ENCODE measurements at places on chromosomes 4 and X.

GRCh38 chrX:12978205-12979025 is 3.5 kb downstream of the TMSB4X start:
- DNase-seq, result peak; percentile 93

DNA sequence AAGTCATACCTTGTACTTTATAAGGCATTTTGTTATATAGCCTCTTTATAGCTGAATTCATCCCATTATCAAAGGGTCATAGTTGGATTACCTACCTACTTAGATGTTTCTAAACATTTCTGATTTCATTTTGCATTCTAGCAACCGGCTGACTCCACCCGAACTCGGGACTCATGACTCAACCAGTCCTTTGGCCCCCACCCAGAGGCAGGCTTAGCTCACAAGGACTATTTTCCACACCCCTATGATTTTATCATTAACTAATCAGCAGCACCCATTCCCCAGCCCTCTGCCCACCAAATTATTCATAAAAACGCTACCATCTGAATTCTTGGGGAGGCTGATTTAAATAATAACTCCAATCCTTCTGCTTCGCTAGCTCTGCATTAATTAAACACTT is 79.9 kb upstream of the EGFL6 start:
- peak; percentile 47 for DNase-seq

DNA sequence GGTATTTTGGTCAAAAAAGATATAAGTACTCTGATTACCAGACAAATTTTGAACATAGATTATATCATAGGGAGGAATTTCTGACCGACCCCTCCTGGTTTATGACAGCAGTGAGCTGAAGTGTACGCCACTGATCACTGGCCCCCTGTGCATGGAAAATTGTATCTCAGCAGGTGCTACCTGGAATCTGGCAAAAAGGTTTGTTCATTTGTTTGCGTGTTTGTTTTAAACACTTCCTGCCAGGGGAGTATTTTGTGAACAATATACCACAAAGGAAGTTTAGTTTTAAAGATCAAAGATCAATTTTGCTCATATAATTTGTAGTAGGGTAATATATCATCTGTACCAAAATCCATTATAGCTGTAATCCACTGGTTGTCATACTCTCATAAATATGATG is 219.7 kb upstream of the TENM3 start:
- no peak for DNase-seq

DNA sequence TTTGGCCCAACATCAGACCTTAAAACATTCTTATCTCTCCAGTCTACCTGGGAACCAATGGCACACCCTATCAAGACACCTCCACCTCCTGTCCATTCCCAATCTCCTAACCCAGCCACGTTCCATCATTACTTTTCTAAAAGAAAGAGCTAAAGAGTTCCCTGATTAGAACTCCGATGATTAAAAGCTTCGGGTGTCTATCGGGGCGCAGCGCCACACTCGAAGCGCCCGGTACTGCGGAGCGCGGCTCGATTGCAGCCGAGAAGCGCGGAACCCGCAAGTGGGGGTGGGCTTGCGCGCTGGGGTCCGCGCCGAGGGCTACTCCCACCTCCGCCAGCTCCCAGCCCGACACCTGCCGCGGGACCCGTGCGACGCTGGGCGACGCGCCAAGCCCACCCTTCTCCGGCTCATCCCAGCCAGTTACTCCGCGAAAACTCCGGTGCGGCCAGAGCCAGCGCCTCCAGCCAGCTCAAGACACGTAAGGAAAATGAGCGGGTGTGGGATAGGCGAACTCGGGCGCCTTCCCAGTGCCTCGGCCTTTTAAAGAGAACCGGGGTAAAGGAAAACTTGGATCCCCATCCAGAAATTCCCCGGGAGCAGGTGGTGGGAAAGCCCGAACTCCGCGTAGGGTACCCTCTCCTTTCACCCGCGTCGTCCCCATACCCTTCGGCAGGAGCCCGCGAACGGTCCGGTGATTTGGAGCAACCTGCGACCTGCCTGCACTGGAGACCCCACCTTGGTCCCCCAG is 593 bp downstream of the NPY1R start:
- peak; percentile 23 for DNase-seq

- DNase-seq, result no peak
These were observed 26.7 kb upstream of the PDE5A start for GRCh38 chr4:119655111-119655837.

DNA sequence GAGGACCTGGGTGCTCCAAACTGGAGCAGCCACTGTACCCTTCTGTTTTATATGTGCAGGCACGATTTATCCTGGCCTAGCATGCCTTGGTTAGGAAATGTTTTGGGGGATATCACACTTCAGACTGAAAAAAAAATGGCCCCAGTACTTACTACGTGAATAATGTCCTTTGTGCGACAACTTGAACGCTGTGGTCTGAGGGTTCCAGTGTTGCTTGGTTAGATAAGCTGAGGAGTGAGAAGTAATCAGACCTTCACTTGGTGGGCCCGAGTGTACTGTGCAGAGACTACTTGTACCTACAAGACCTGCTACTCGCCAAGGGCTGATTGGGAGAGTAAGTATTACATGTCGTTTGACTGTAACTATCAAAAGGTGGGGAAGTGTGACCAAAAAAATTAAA is 678 bp downstream of the DNAAF6 start:
- DNase-seq, result no peak

GRCh38 chr4:148238086-148238485 is 204.1 kb downstream of the NR3C2 start:
- no peak for DNase-seq

- peak; percentile 56 for DNase-seq
These were observed 35.1 kb downstream of the ENPEP start for GRCh38 chr4:110510955-110511544.

GRCh38 chr4:152896811-152897210 is 39.3 kb upstream of the FHDC1 start:
- peak; percentile 38 for DNase-seq

DNA sequence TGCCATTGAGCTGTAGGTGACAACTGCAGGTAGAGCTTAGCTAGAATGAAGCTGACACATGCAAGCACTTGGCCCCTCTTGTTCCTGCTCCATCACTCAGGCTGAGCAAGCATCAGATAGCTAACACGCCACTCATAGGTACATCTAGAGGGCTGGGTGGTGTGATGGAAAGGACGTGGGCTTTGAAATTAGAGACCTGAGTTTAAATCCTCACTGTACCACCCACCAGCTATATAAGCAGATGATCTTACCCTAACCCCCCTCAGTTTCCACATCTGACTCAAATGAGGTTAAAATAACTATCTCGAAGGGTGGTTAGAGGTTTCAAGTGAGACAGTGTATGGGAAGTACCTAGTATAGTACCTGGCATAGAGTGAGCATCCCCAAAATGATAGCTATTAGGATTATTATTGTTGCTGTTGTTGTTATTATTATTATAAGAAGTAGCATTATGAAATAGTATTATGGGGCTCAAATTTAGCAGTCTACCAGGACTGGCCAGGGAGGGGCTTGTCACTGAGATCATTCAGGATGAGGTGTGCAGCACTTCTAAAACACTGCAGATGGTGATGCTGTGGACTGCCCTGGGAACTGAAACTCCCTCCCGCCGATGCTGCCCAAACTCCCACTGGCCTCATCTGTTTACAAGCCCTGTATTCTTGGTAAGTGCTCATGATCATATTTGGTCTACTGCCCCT is 59.0 kb downstream of the REELD1 start:
- no peak for DNase-seq

GRCh38 chrX:34197946-34198345 is 65.8 kb upstream of the FAM47A start:
- DNase-seq, result no peak

- peak; percentile 3 for DNase-seq
These were observed at the start of gene KLF8 for GRCh38 chrX:56232221-56233082. KLF8 (plus strand) TSS chrX:56232356; CDS start chrX:56233335, 979 bp downstream.

DNA sequence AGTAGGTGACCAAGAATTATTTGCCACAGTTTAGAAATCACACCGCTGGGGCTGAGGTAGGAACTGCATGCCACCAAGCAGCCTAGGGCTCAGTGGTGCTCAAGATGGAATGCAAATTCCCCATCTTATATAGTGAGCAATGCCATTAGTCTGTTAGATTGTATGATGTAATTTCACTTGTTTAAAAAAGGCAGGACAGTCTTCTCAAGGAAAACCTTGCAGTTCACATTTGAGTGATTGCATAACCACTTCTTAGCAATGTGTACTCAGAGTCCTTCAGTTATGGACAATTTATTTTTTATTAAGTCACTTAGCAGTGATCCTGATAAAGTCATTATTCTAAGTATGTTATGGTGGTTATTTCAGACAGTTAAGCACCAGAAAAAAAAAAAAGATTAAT is 142.9 kb upstream of the SFRP2 start:
- DNase-seq, result peak; percentile 59

DNA sequence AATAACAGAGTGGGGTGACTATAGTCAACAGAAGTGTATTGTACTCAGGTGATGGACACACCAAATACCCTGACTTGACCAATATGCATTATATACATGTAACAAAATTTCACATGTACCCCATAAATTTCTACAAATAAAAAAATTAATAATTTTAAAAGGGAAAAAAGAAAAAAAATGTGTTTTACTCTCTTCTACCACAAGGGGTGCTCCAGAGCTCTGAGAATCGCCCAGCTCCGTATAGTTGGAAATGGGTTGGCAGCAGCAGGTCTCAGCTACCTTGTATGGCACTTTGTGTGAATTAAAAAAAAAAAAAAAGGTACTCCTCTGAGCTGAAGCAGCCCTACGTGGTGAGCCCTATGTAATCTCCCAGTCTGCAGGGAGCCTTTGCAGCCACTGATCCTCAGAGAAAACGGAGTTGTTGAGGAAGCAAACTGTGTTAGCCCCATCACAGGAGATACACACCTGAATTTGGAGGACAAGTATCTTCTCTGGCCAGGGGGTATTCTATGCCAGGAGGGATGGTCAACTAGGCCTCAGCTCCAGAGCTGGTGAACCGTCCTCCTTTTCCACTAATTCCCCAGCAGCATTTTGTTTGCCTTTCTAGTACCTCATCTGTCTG is 17.2 kb upstream of the POLA1 start:
- no peak for DNase-seq

DNA sequence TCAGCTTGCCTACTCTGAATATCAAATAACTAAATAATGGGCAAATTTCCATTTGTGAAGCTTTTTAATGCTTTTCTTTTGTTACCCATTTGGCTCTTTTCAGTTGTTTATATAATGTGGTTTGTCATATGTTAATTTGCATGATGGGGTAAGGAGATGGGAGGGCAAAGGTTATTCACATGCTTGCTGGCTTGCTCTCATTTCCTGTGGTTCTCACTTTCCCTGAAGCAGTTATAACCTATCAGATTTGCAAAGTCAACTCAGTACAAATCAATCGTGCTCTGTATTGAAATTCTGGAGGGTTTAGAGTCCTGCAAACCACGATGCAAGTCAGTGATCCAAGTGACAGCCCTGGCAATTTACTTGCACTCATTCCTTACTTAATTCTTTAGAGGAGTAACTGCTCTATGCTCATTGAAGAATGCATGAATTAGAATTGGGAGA is 711.2 kb downstream of the ADGRL3 start:
- DNase-seq, result no peak

- peak; percentile 24 for DNase-seq
These were observed 1086.9 kb downstream of the PCDH7 start for GRCh38 chr4:31807036-31807435.

DNA sequence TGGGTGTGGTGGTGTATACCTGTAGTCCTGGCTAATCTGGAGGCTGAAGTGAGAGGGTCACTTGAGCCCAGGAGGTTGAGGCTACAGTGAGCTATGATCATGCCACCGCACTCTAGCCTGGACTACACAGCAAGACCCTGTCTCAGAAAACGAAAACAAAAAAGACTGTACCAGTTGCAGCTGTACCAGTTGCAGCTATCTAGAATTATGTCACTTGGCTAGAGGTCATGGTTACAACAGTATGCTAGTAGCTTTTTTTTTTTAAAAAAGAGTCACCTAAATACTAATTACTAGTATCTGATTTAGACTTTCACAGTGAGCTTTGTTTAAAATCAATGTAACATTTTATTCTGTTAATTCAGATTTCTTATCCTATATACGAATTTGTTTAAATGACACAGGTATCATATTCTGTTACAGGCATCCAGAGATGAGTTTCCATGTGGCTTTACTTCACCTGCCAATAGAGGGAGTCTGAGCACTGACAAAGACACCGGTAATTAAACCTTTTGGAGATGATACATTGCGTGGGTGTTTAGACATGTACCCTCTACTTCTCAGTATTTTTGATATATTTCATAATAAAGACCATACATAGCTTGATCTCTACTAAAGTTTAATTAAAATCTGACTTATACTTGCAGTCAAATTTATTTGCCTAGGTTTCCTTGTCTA is 100.2 kb upstream of the IL13RA1 start:
- no peak for DNase-seq

GRCh38 chrX:135484641-135485289 is 35.7 kb upstream of the INTS6L start:
- peak; percentile 35 for DNase-seq

GRCh38 chr4:178275671-178276360 is 833.6 kb upstream of the AGA start:
- no peak for DNase-seq

GRCh38 chrX:23513121-23513520 is 154.2 kb upstream of the PRDX4 start:
- no peak for DNase-seq

DNA sequence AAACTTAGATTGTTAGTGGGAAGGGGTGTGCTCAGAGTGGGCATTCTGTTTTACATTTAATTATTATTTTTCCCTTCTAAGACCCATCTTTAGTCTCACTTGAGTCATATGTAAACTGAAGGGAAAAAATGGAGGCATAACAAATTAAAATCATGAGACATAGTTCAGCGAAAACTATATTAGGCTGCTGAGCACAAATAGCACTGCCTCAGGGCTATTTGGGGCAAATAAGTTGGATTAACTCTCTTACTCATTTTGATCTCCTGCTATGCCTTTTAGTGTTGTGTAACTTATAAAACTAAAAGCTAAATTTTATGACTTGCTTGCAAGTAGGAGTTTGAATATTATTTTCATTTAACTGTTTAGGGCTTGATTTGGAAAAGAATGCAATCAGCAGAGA is 1329.2 kb upstream of the PCDH7 start:
- DNase-seq, result no peak

- DNase-seq, result peak; percentile 64
These were observed 40.5 kb upstream of the RELL1 start for GRCh38 chr4:37726666-37727065.

DNA sequence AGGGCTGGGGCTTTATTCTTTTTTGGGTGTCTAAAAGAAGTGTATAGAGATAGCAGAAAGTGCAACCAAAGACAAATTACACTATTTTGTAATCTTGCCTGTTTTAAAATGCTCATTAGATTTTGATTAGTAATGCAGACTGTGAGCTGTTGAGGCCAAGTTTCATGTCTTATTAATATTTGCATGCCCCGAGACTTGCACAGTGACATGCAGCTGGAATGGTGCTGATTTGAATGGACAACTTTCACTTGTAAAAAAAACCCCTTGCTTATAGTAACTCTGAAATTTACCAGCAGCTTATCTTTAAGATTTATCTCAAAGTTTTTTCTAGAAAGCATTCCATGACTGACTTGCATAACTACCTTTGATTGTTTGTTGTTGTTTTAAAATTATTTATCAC is 835.1 kb upstream of the IGFBP7 start:
- no peak for DNase-seq

GRCh38 chr4:25253071-25253445 is 19.2 kb downstream of the PI4K2B start:
- DNase-seq, result peak; percentile 4

- DNase-seq, result peak; percentile 32
These were observed 54.5 kb downstream of the CHM start for GRCh38 chrX:85992811-85993229.

- DNase-seq, result no peak
These were observed 21.1 kb upstream of the HSFX4 start for GRCh38 chrX:149908308-149908707.
